ENCODE measurements at places on chromosomes 2 and 18.

DNA sequence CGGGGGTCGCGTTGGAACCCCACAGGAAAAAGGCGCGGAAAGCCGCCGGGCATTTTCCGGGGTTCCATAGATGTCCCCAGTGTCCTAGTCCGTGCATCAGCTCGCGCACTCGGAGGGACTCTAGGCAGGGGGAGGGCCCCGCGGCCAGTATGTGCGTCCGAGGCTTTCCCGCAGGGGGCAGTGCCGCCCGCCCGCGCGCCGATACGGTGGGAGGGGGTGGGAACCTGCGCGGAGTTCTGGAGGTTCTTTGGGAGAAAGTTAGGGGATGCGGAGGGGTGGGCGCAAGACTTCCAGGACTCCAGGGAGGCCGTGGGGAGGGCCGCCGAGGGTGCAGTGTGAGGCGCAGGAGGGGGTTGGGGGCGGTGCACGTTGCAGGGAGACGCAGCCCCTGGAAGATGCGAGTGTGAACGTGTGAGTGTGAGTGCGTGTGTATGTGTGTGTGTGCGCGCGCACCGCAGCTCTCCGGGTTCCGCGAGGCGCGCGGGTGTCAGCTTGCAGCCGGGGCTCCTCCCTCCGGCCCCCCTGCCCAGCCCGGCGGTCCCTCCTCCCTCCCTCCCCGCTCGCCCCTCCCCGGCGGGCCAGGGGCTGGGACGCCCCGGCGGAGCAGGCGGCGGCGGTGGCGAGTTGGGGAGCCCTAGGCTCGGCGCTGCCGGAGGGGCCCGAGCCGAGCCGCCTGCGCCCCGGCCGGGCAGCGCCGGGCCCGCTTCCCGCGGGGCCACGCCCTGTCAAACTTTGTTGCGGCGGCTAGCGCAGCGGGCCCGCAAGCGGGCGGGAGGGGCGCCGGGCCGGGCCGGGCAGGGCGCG, at the start of gene TCF7L1:
TSS of gene TCF7L1 (plus strand) at position 559 of the 804 bp plus-strand sequence. CDS start 293 bp downstream, outside the sequence.
- peak; percentile 33 for DNase-seq

DNA sequence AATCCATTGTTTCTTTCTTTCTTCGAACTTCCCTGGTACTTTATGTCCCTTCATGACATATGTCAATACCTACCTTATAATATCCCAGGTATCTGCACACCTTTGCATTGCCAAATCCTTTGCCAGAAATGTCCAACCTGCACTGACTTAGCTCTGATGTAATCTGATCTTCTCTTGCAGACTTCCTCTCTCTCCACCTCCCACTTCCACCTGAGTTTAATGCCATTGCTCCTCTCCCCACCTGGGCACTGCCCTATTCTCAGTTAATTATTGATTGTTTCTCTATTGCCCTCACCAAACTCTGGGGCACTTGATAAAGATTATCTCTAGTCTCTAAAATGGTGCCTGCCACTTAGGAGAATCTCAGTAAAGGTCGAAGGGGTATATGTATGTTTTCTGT, 23.0 kb downstream of the ARHGAP15 start:
- no peak for DNase-seq

- no peak for DNase-seq
Observed at GRCh38 chr18:73059280-73059679, 191.5 kb upstream of the NETO1 start.

GRCh38 chr18:75252136-75252535, 41.5 kb downstream of the TSHZ1 start:
- no peak for DNase-seq

GRCh38 chr18:36493349-36494159, 196.0 kb downstream of the FHOD3 start:
- DNase-seq: no peak

DNA sequence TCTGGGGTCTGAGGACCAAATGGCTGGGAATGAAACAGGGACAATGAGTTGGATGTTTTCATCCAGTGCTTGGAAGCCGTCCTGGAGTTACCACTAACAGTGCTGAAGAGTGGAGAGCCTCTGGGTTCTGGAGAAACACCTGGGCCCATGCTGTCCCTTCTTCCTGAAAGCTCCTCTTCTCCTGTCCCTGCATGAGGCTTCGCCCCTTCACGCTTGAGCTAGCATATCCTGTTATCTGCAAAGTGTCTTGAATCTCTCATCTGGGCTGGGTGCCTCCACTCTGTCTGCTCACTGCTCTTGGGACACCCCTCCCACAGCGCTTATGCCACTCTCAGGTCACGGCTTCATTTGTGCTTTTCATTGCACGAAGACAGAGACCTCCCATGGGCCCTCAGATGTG, 154.5 kb downstream of the MYCN start:
- no peak for DNase-seq

- DNase-seq: no peak
Observed at GRCh38 chr2:41488888-41489287, 558.9 kb upstream of the PKDCC start.

- no peak for DNase-seq
Observed at GRCh38 chr2:197107291-197108269, 181.1 kb upstream of the PGAP1 start.

- DNase-seq: peak; percentile 61
Observed at GRCh38 chr18:80171054-80171872, 62.2 kb downstream of the ADNP2 start.

DNA sequence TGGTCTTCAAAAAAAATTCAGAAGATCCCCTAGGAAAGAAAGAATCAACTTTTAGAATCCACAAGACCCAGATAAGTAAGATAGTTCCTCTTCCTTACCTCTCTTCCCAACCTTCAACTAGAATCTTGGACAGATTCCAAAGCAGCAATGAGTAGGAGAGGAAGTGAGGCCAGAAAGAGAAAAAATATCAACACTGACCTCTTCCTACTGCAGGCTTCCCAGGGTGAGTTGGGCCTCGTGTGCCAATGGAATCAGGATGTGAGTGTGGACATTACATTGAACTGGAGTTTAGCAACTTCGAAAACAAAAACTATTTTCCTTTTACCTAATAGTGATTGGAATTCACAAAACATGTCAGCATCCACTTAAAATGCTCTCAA, 102.5 kb upstream of the PIEZO2 start:
- DNase-seq: no peak

DNA sequence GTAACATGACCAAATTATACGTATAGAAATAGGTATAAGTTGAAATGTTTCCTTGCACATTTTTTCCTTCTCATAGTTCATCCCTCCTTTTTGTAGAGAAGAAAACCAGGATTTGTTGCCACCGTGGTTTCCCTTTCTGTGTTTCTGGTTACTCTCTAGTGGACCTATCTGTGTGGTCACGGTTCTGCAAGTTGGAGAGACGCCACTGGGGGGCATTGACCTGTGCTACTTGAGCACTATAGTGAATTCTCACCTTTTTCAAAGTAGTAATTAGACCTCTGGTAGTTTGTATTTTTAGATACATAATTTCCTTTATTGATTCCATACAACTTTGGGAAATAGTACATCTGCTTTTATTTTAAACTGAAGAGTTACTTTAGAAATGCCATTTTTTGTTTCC, 444.8 kb downstream of the PTPRM start:
- DNase-seq: no peak

DNA sequence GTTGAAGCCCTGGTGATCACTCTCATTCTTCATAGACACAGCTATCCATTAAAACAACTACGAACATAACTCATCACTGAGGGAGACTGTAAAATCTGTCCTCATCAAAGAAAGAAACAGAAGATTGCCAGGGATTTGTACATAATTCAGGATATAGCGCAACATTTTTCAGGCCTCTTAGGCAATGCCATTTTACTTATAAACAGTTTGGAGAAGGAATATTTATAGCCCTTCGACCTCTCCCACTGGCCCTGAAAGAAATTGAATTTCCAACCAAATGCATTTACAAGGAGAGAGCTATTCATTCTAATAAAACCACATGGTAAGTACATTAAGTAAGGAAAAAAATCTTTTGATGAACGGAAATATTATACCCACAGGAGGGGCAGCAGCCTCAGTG, 295.0 kb downstream of the RAD51AP2 start:
- DNase-seq: no peak

DNA sequence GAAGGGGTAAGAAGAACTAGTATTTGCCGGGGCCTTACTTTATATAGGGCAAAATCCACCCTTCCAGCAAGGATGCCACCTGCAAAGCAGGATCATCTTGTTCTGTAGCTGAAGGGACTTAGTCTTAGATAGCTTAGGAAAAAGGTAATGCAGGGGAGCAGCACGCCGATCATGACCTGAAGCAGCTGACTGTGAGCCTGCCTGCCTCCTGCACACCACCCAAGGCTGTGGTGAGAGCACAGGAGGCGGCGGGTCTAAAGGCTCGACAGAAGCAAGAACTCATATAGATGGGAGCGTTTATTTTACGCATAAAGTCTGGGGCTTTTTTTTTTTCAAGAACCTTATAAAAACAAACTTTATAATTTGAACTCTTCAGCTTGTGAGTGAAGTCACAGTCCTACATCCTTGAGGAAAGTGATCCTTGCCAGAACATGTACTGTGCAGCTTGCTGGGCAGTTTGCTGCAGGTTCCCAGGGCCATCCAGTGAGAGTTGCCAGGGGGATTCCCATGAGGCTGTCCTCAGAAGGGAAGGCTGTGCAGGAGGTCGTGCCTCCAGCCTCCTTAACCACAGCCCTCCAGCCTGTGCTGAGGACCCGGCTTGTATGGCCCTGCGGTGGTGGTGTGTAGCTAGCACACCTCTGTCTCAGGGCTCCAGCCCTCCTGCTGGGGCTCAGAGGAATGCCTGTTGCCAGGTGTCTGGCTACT, 92.1 kb downstream of the RNF144A start:
- DNase-seq: no peak

- DNase-seq: no peak
Observed at GRCh38 chr18:22711192-22711685, 221.9 kb upstream of the RBBP8 start.

DNA sequence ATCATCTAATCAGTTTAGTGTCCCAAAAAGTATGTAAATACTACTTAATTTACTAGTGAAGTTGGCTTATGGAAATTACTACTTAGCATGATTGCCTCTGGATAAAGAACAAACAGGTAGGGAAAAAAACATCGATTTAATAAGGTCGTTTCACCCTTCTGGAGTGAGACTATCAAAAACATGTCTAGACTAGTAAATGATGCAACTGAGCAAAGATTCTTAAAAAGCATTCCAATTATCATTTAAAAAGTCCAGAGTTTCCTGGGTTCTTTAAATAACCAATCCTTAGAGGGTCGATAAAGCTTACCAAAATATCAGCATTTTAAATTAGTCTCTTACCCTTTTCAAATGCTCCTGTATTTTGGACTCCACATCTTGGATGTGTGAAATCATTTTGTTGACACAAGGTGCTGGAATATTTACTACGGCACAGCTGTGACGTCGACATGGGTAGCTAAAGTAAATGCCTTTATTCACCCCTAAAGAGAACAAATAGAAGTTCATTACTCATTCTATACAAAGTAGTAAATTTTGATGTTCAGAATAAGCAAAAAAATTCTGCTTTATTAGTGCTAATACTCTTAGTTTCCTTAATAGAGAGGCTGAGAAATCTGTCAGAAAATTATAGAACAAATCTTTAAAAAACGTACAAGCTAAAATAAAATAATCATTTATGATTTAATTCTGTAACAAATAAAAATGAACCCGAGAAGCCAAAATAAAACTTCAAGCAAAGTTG, 70.6 kb downstream of the CCDC178 start:
- DNase-seq: no peak

- DNase-seq: peak; percentile 77
Observed at GRCh38 chr2:234446404-234447076, 50.3 kb downstream of the ARL4C start.

DNA sequence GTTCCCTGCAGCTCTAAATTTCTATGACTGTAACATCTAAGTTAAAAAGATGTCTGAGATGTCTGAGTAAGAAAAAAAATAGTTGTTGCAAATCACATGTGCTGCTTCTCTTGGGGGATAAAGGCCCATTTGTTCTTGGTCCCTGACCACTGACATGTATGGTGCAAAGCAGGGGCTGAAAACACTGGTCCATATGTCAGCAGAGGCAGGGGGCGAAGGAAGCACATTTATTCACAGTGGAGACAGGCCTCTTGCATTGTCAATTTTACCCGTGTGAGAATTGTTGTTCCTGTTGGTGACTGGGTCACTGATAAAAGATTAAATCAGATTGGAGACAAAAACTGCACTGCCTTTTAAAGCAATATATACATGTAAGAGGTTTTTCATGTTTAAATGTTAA, 38.8 kb downstream of the PRKCE start:
- no peak for DNase-seq

GRCh38 chr2:70994009-70994698, 519 bp downstream of the TEX261 start:
- no peak for DNase-seq

DNA sequence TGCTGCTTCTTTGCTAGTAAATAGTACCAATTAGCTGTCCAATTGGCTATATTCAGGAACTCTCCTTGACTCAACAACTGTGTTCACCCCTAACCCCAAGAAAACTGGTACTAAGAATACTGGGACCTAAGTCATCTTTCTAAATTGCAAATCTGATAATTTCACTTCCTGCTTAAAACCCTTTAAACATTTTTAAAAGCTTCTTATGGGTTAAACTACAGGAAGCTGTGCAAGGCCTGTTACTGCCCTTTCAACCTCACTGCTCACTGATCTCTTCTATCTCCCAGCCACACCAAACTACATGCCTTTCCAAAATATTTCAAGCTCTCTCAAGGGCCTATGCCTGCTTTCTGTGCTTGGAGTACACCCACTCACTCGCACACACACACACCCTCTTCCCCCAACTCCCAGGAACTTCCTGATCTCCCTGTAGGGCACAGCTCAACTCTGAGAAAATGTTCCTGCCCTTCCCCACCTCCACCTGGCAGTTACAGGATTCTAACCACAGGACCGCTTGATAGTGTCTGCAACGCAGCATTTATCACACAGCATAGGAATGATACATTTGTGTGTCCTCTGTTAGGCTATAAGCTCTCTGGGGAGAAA, 6.7 kb downstream of the LMAN1 start:
- DNase-seq: no peak

- DNase-seq: no peak
Observed at GRCh38 chr2:58194458-58194857, 46.7 kb downstream of the FANCL start.

- no peak for DNase-seq
Observed at GRCh38 chr18:44047585-44047984, 633.1 kb upstream of the SETBP1 start.

GRCh38 chr2:239227661-239228371, 173.0 kb downstream of the HDAC4 start:
- DNase-seq: no peak

- DNase-seq: no peak
Observed at GRCh38 chr2:68094111-68094510, 31.3 kb upstream of the C1D start.

- DNase-seq: no peak
Observed at GRCh38 chr2:155010925-155011324, 312.4 kb downstream of the KCNJ3 start.

DNA sequence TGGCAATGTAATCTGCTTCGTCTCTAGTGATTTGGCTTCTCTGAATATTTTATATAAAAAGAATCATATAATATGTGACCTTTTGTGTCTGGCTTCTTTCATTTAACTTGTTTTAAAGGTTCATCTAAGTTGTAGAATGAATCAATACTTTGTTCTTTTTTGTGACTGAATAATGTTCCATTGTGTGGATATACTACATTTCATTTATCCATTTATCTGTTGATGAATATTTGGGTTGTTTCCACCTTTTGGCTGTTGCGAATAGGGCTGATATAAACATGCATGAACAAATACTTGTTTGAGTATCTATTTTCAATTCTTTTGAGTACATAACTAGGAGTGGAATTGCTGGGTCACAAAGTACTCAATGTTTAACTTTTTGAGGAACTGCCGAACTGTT, 63.8 kb upstream of the TNP1 start:
- no peak for DNase-seq

- DNase-seq: no peak
Observed at GRCh38 chr2:132547090-132547687, 122.8 kb downstream of the LYPD1 start.

- no peak for DNase-seq
Observed at GRCh38 chr2:118167026-118167425, 78.8 kb downstream of the INSIG2 start.

- DNase-seq: no peak
Observed at GRCh38 chr2:222869252-222869560, 8.4 kb downstream of the ACSL3 start.

Measured in activated T-cell treated with anti-CD3 and anti-CD28 coated beads, Interleukin-2, amount 50 U/mL, for 1 hour (primary cell).